ENCODE measurements at places on chromosomes 13 and 19.
A peak's percentile ranks its signal among the peaks of the same experiment; 100 is the strongest.

DNA sequence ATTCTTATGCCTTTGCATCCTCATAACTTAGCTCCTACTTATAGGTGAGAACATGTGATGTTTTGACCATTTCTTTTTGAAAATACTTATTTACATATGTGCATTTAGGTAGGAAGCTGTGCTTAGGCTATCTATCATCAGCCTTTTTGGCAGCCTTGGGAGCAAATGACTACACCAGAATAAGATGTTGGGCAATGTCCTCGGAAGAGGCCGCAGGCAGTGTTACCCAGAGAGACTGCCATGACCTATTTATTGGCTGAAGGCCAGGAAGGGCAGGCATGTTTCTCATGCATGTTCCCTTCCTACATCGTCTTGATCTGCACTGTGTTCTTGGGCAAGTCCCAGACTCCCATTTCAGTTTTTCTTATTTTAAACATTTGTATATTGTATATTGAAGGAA lies 122.3 kb downstream of the B3GLCT start:
- no peak for DNase-seq

DNA sequence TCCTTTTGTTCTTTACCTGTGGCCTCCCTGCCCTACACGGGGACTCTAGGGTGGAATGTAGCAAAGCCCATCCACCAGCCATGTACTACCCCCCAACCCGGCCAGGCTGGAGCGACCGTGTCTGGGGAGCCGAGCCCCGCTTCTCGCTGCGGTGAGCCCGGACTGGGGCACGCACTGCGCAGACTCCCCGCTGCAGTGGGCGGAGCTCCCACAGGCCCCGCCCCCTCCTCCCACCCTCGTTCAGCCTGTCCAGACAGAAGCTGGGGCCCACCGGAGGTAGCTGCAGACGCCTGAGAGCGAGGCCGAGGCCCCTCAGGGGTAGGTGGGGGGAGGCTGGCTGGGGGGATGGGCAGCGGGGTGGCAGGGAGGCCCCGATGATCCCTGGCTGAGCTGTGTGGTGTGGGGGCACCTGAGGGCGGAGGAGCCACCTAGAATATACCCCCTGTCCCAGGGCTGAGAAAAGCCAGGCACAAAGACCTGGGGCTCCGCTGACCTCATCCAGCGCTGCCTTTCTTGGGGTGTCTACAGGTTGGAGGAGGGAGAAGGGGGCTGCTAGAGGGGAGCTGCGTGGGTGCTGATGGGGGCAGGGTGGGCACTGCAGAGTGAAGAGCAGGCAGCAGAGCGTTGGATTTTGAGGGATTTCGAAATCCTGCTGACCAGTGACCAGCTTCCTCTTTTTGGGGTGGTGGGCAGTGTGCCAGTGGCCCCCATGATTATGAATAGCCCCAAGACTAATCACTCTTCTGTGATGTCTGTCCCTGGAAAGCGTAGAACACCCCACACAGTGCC lies 17.3 kb downstream of the PLD3 start:
- DNase-seq, result peak; percentile 76

- DNase-seq, result peak; percentile 64
These were observed 173.8 kb upstream of the SOX1 start for GRCh38 chr13:111893071-111893606.

GRCh38 chr13:101292711-101293110 lies 123.6 kb downstream of the NALCN start:
- DNase-seq, result no peak

DNA sequence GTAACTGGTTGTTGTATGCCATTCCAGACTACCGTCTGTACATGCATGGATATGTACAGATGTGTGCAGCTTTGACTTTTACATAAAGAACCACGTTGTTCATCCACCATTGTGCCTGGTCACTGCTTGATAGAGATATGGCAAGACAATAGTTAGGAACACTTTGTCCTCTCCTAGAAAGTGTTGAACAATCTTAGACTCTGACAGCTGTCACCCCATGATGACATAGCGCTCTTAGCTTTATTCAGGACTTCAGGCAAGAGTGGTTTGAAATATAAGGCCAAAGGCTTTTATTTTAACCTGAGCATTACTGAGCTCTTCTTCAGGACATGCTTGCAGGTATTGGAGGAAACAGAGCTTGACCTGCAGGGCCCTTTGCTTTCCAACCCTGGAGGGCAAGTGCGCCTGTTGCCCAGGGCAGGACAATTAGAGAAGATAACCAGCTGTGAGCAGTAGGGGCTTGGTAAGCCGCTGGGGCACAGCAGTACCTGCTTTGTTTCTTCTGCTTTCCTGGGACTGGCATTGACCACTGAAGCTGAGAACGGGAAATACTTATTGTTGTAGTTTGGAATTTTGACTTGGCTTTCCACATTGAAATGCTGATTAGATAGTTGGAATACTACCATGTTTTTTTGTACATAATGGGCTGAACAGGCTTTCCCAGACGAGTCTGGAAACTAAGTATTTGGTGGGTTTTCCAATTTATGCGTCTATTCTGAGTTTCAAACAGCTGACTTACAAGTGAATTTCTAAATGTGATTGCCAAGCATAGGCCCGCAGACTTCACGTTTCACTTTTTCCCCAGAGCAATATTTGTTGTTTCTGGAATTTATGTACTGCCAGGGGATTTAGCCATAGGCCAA lies 51.1 kb downstream of the GARRE1 start:
- no peak for DNase-seq

DNA sequence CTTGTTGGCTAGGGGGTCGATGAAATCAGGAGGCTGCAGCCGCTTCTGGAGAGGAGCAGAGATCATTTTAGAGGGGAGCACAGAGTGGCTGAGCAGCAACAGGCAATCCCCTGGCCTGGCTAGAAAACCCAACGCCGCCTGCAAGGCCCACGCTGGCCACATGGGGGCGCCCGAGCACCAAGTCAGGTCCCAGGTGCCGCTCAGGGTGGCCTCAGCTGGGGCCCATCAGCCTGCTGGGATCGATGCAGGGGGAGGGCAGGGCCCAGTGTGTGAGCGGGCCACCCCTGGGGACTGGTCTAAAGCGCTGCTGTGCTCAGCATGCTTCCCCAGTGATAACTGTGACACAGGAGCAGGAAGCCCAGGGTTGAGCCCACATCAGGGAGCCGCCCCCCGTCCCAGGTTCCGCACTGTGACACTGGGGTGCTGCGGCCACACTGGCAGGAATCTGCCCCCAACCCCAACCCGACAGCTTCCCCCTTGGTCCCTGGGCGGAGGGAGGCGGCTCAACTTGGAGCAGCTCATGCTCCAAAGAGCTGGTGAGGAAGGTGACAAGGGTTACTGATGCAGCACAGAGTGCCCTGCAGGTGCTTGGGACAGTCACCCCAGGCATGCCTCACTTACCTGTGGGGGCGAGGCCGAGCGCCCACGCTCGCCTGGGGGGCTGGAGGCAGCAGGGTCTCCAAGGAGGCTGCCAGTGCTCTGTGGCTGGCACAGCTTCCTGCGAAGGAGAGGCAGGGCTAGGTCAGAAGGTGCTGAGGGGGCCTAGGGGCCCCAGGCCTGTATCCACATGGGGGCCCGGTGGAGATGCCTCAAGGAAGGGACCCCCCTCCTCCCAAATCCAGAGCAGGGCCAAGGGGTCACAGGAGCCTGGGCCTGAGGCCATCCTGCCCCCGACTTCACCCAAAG lies 13.3 kb upstream of the ISYNA1 start:
- peak; percentile 99 for DNase-seq

- no peak for DNase-seq
These were observed 15.6 kb downstream of the POLR1D start for GRCh38 chr13:27637289-27637626.

GRCh38 chr19:1233115-1233667 lies 4.6 kb downstream of the CBARP start:
- DNase-seq, result no peak

DNA sequence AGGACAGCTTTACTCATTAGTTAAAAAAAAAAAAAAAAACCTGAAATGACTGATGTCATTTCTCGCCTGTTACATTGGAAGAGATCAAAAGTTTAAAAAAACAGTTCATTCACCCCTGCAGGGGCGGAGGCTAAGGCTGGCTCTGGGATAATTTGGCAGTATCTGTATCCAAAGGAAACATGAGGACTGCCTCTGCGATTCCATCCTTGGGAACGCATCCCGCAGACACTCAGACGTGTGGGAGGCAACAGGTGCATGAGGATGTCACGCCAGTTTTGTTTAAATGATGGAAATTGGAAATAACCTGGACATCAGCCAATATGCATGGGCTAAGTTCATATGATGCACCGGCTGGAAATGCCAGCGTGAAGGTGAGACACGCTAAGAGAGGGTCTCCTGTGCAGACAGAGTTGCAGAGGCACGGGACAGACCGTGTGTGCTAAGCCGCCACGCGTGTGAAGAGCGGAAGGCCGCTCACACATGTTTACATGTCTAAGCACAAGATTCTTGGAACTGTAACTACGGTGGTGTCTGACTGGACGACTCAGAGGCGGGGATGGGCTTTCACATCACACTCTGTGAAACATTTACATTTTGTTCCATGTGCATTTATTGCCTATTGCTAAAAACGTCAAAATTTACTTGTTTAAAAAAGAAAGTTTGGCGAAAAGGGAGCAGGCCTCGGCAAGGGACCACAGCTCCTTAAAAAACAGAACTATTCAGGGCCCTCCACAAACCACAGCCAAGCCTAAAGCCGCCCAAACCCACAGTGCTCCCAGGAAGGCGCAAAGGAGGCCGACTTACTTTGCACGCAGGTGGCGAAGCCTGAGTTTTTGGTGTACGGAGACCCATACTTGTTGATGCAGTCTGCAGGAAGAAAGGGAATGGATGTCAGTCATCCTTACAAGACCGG lies 17.9 kb downstream of the GAS6 start:
- DNase-seq, result no peak

- peak; percentile 54 for DNase-seq
These were observed 13.2 kb upstream of the LHFPL6 start for GRCh38 chr13:39616087-39616694.

DNA sequence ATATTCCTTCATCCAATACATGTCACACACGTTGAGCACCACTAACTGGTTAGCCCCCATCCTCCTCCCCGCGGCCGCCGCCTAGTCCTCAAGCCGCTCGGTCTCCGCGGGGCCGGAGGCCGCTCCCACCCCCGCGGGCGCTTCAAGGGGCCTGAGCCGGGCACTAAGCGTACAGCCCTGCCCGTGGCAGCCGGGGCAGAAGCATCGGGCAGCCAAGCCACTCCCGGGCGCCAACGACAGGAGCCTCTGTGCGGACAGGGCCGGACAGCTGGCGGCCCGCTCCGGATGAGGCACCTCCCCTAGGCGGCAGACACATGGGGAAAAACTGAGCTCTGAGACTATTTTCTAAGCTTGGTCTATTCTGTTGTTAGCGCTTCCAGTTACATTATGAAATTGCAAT lies 2.8 kb upstream of the ZNF543 start:
- no peak for DNase-seq

DNA sequence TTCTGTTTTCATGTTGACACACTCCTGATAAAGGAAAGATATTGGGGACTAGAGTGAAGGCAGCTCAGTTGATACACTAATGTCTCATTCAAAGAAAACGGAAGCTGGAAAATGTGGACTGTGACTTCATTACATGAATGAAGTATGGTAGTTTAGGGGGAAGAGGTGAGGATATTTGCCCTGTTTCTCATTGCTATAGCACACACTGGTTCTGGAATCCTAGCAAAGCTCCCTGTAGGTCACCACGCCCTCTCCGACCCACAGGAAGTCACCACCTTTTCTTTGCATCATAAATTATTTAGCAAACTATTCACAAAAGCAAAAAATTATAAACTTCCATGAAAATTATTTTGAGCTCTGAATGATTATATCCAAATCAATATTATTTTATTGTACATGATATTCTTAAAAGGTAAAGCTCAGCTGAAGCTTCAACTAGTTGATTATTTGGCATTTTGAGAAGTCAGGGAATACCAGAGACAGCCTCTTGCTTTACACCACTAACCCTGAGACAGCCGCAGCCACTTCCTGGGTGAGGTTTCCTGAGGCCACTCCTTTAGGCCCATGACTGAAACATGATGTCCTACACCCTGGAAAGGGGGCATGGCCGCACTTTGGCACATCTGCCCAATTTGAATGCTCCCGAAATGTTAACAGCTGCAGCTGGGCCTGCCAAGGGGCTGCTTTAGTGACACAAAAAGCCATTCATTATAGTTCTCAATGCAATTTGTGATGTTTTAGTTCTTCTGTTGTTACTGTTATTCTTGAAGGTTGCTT lies 50.0 kb upstream of the WDFY2 start:
- DNase-seq, result no peak

- no peak for DNase-seq
These were observed 352.5 kb downstream of the DNAJC15 start for GRCh38 chr13:43375797-43376465.

DNA sequence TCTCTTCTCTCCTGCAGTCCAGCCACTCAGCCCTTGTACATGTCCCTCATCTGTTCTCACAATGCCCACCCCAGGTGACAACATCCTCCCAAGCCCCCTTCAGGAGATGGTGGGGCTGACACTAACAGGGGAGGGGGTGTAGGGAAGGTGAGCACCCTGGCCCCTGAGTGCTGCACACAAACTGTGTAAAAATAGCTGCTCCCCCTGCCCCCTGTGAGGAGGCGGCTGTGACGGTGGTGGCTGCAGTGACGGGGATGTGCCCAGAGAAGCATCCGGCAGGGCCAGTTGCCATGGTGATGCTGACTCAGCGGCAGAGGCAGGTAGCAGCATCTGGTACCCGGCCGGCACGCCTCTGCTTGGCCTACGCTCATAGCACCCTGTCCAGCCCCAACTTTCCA lies 13.0 kb upstream of the JUND start:
- DNase-seq, result no peak

DNA sequence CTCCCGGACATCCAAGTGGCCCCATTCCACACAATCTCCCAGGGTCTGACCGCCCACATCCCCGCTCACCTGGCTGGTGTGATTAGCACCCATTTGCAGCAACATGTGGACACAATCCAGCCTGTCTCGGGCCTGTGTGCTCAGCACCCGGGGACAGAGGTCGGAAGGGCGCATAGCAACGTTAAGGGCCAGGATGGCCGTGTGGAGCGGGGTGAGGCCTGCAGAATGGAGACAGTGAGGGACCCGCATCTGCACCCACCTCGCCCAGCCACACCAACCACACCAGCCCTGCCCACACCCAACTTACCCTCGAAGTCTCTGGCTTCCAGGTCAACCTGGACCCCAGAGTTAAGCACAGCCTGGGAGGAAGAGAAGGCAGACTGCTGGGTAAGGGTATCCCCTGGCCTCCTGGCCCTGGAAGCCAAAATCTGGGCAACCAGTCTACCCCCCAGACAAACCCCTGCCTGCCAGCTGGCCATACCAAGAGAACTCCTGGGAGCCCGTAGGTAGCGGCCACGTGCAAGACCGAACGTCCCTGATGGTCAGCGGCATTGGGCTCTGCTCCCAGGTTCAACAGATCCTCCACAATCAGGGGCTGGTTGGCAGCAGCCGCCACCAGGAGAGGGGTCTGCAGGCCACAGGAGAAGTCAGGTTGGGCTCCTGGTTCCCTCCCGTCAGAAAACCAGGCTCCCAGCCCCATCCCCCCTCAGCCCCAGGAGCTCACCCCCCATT lies 4.3 kb downstream of the NFKBID start:
- DNase-seq, result no peak

- no peak for DNase-seq
These were observed 29.2 kb downstream of the PHF11 start for GRCh38 chr13:49524740-49525501.

Data from neural crest cell (in vitro differentiated cells).